ENCODE measurements at places on chromosomes 2 and 18. TPM values are rescaled to one million over a fixed set of nuclear protein-coding genes. Genes with fewer than 3 reads are reported as not detected.

TUBA3E gene
- polyA plus RNA-seq = 0.20 TPM

SCN2A gene
- polyA plus RNA-seq = 47.8 TPM

DSC3 gene
- polyA plus RNA-seq = not detected

NOSTRIN gene
- 7.5 TPM for polyA plus RNA-seq

CSRNP3 gene
- 27.2 TPM for polyA plus RNA-seq

TNFRSF11A gene
- 3.4 TPM for polyA plus RNA-seq

SERPINB10 gene
- polyA plus RNA-seq = not detected

RGPD3 gene
- not detected for polyA plus RNA-seq

DTNB gene
- polyA plus RNA-seq = 4.1 TPM

LHCGR gene
- not detected for polyA plus RNA-seq

PARD6G gene
- not detected for polyA plus RNA-seq

SPATA3 gene
- not detected for polyA plus RNA-seq

LRRC30 gene
- not detected for polyA plus RNA-seq

GGCX gene
- polyA plus RNA-seq = 36.9 TPM

CAD gene
- polyA plus RNA-seq = 4.1 TPM

RRM2 gene
- not detected for polyA plus RNA-seq

LAMA3 gene
- polyA plus RNA-seq = not detected

CPSF3 gene
- 51.5 TPM for polyA plus RNA-seq

CD28 gene
- not detected for polyA plus RNA-seq

TMEM169 gene
- 2.9 TPM for polyA plus RNA-seq

DLGAP1 gene
- polyA plus RNA-seq = 112 TPM

GBX2 gene
- 0.52 TPM for polyA plus RNA-seq

CPS1 gene
- 2.2 TPM for polyA plus RNA-seq

PSD4 gene
- 0.04 TPM for polyA plus RNA-seq

CRYGD gene
- polyA plus RNA-seq = 0.42 TPM

ANKRD30BL gene
- polyA plus RNA-seq = 0.35 TPM

IL18R1 gene
- not detected for polyA plus RNA-seq

KCNF1 gene
- 3.4 TPM for polyA plus RNA-seq

SLC5A7 gene
- not detected for polyA plus RNA-seq

BOLL gene
- 1.8 TPM for polyA plus RNA-seq

EFEMP1 gene
- polyA plus RNA-seq = 18.0 TPM

HOXD8 gene
- not detected for polyA plus RNA-seq

COLEC11 gene
- 46.8 TPM for polyA plus RNA-seq

RAB12 gene
- 36.4 TPM for polyA plus RNA-seq

PLA2R1 gene
- polyA plus RNA-seq = 4.9 TPM

IL1RL1 gene
- not detected for polyA plus RNA-seq

C2orf78 gene
- polyA plus RNA-seq = not detected

NCKAP5 gene
- 3.3 TPM for polyA plus RNA-seq

SH3BP4 gene
- 0.10 TPM for polyA plus RNA-seq

SIGLEC15 gene
- polyA plus RNA-seq = not detected

SATB2 gene
- 11.9 TPM for polyA plus RNA-seq

CDH7 gene
- polyA plus RNA-seq = 2.4 TPM

ASPRV1 gene
- polyA plus RNA-seq = not detected

TUBB8B gene
- not detected for polyA plus RNA-seq

EDAR gene
- polyA plus RNA-seq = not detected

TBC1D8 gene
- 3.3 TPM for polyA plus RNA-seq
